ENCODE measurements at places on chromosomes 16 and 17.

DNA sequence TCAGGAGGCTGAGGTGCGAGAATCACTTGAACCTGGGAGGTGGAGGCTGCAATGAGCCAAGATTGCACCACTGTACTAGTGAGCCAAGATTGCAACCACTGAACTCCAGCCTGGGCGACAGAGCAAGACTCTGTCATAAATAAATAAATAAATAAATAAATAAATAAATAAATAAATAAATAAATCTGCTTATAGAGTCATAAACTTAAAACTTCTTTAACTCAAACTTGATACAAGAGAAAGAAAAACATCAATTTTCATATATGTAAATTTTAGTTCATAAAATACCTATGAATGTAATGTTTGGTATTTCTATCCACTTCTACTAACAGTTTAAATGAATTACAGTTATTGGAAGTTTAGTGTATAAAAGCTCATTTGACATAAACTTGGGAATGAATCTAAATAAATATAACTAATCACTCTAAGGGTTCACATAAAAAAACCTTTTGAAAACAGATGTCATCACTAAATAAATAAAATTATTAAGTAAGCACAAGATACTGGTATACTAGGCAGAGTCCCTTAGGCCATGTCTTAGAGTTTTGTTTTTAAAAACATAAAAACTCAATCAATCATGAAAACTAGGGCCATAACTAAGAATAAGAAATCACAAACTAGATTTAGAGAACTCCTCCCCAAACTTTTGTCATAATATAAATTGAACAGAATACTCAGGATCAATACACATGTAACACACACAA lies 54.1 kb downstream of the SMURF2 start:
- no peak for DNase-seq

- DNase-seq: peak; percentile 54
Observed at GRCh38 chr17:82734987-82735866, at the start of gene FN3K. TSS of gene FN3K (plus strand) at chr17:82735615. CDS start at chr17:82735637, 22 bp downstream.

DNA sequence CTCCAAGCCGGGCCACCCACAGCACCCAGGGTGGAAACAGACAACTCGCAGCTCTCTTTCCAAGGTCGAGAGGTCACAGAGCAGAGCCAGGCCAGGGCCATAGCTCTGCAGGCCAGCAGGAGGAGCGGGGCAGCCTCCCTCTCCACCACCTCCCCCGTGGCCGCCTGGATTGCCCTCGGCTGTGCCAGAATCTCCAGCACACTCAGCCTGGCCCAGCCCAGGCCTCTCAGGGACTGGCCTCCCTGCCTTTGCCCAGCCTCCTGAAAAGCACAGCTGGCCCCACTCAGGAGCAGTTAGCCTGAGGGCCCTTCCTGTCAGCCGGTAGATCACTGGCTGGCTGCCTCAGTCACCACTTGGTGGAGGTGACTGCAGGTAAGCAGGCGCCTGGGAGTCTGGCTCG lies 85.8 kb upstream of the SEC14L1 start:
- no peak for DNase-seq

GRCh38 chr16:75593825-75594820 lies 27.9 kb downstream of the GABARAPL2 start:
- DNase-seq: no peak

DNA sequence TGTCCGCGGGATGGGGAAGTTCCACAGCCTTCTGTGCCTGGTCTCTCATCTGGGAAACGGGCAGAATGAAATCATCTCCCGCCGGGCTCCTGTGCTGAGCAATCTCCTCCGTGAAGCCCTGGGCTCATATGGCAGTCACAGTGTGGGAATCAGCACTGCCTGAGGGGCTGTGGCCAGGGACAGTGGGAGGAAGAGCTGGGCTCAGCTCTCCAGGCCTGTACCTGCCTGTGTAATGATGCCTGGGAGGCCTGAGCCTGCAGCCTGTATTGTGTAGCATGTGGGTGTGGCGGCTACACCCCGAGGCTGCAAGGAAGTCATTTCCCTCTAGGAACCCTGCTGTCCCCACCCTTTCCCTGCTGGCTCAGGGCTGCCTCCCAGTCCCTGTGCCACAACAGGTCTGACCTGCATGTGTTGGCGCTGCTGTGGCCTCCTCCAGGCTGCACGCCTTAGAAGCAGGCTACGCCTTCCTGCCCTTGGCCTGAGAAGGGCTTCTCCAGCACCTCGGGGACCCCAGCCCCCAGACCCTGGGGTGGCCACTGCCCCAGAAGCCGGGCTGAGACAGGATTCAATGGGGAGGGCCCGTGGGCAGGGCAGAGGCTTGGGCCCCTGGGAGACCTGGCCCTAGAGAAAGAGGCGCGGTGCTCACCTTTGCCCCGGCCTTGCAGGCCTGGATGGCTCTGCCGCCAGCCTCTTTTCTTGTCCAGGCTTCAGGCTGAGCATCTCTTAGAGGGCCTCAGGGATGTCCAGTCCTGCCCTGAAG lies 2.1 kb downstream of the ITGB4 start:
- DNase-seq: no peak

GRCh38 chr16:68335175-68335574 lies 24.4 kb downstream of the PRMT7 start:
- DNase-seq: no peak

GRCh38 chr17:6505425-6506142 lies 50.8 kb downstream of the PITPNM3 start:
- no peak for DNase-seq

GRCh38 chr16:80114699-80115098 lies 426.1 kb upstream of the DYNLRB2 start:
- DNase-seq: no peak

- no peak for DNase-seq
Observed at GRCh38 chr17:59848778-59849177, 44.0 kb downstream of the TUBD1 start.

- DNase-seq: no peak
Observed at GRCh38 chr17:19614900-19615299, 33.7 kb upstream of the ALDH3A2 start.

DNA sequence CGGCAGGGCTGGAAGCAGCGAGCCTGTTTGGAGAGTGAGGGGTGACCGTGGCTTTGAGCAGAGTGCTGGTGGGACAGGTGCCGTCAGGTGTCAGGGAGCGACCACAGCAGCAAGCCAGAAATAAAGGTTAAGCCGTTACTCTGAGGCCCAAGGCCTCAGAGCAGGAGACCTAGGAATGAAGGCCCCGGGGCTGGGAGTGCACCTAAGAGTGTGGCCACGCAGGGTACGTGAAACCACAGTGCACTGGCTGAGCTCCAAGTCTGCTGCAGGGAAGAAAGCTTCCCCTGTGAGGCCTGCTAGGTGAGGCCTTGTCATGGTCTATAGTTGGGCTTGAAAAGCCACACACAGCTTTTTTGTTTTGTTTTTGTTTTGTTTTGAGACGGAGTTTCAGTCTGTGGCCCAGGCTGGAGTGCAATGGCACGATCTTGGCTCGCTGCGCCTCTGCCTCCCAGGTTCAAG lies 8.7 kb downstream of the CLUAP1 start:
- DNase-seq: no peak

GRCh38 chr16:80296034-80296433 lies 244.8 kb upstream of the DYNLRB2 start:
- no peak for DNase-seq

DNA sequence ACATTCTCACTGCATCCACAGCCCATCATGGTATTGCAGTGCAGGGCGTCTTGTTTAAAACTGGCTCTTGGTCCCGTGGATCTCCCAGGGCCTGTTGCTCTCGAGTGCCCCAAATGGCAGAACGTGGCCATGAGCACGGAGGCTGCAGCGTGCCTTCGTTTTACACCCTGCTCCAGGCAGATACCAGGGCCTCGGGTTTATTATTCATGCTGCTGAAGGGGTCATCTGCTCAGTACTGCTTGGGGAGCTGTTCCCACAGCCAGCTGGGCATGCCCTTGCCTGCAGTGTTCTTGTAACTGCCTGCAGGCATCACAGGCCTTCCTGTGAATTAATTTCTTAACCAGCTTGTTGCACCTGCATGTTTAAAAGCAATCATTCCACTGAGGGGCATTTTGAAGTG lies 129.7 kb upstream of the CHMP6 start:
- peak; percentile 45 for DNase-seq

DNA sequence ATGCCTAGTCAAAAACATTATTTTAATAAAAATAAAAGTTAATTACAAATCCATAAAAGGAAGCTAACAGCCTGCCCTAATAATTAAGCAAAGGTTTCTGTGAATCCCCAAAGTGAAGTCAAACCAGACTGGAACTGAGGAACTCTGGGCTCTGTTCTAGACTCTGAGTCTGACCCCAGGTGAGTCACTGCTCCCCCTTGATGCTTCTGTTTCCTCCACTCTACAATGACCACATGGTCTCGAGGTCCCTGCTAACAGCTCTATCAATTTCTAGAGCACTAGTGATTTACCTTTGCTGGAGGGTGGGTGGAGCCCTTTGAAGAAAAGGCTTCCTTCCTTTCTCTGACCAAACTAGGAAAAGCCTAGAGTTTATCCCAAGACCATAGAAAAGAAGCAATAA lies 32.4 kb downstream of the XPO6 start:
- no peak for DNase-seq

GRCh38 chr17:6648181-6648580 lies 3.2 kb downstream of the MED31 start:
- DNase-seq: no peak

- DNase-seq: no peak
Observed at GRCh38 chr17:32235588-32235987, 30.0 kb upstream of the RHBDL3 start.

Measured in hippocampal formation (tissue), 2 donors.